ENCODE measurements at places on chromosomes 12 and 14. TPM values are rescaled to one million over a fixed set of nuclear protein-coding genes. Genes with fewer than 3 reads are reported as not detected.

Gene HOXC4
- total RNA-seq: not detected

Gene KRT74
- total RNA-seq: not detected

Gene IFI27
- 126 TPM for total RNA-seq

Gene SPIC
- not detected for total RNA-seq

Gene RNF31
- 66.5 TPM for total RNA-seq

Gene ACVRL1
- total RNA-seq: 404 TPM

Gene NINJ2
- total RNA-seq: 1.4 TPM

Gene RBM25
- total RNA-seq: 87.0 TPM

Gene USP44
- 3.1 TPM for total RNA-seq

Gene KIF21A
- 10.1 TPM for total RNA-seq

Gene RND1
- 4.0 TPM for total RNA-seq

Gene SLC6A15
- total RNA-seq: 0.24 TPM

DNA sequence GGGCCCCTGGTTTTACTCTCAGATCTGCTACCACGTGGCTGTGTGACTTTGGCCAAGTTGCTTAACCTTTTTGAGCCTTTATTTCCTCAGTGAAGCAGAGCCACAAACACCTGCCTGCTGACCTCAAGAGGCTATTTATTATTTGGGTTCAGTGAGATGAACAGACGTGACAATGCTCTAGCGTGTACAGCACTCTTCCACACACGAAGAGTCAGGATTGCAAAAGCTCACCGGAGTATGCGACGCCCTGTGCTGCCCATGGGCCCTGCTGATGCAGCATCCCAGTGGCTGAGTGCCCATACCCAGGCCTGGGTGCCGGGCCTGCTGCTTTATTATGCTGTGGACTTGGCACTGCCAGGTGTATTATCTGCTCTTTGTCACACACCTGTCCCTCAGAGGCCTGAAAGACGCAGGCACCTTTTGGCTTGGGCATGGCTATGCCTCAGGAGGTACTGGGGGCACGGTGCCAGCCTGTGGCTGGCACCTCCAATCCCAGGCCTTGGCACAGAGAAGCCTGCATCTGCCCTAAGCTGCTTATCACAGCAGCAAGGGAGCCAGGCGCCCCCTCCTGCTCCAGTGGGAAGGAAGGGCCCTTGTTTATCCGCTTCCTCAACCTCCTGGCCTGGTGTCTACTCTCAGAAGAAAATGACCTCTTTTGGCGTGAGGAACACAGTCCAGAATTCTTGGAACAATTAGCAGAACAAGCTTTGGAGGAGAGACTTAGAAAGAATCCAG is 22.3 kb upstream of the TC2N start:
- H3K4me1 ChIP-seq: no peaks in the 10 kb centered on the region
- DNase-seq: peak; percentile 32
- H3K4me3 ChIP-seq: no peak overlapping the region
- H3K27ac ChIP-seq: no peak overlapping the region
- H3K27me3 ChIP-seq: no peaks in the 10 kb centered on the region

GRCh38 chr12:76927170-76927784 is 48.5 kb upstream of the CSRP2 start:
- H3K27ac ChIP-seq: no peak overlapping the region
- H3K4me1 ChIP-seq: no peaks in the 10 kb centered on the region
- H3K36me3 ChIP-seq: no peaks in the 10 kb centered on the region
- H3K27me3 ChIP-seq: no peaks in the 10 kb centered on the region
- no peak overlapping the region for H3K4me3 ChIP-seq

- no peaks in the 10 kb centered on the region for H3K4me1 ChIP-seq
- no peak overlapping the region for H3K4me3 ChIP-seq
- no peaks in the 10 kb centered on the region for H3K36me3 ChIP-seq
- no peak for DNase-seq
These were observed 33.9 kb downstream of the FOXN3 start for GRCh38 chr14:89382901-89383845.

DNA sequence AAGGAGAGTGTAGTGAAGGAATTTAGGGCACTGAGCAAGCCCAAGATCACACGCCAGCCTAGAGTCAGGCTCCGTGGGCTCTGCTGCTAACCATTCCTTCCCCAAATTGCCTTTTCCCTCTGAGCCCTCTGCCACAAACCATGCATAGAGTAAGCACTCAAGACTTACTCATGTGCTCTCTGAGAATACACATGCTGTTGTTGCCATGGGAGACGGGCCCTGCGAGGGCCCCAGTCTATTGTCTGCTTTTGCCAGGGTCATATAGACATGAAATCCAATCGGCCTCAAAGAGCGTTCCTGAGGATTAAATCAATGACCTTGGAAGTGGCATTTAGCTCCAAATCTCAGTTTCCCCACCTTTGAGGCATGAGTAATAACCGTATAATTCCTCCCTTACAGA is 48.7 kb upstream of the WSCD2 start:
- H3K27ac ChIP-seq: no peak overlapping the region
- DNase-seq: no peak
- no peaks in the 10 kb centered on the region for H3K36me3 ChIP-seq

DNA sequence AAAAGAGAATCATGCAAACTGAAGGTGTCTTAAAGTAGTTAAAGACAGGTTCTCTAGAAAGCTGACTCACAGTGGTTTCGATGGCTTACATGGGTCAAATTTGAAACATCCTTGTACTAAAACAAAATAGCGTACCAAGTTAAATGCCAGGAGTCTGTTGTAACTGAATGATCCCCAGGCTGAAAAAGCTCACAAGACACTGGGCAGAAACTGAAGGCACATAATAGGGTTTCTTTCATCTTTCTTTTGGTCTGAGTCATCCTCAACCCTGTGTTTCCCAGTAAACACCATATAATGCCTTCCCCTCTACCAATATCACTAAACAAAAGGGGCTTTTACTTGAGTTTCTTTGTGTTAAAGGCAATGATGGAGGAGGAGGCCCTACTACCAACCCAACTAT is 12.8 kb downstream of the ZFYVE1 start:
- no peaks in the 10 kb centered on the region for H3K4me1 ChIP-seq
- no peaks in the 10 kb centered on the region for H3K36me3 ChIP-seq
- no peaks in the 10 kb centered on the region for H3K27me3 ChIP-seq
- no peak overlapping the region for H3K4me3 ChIP-seq
- DNase-seq: no peak

GRCh38 chr12:92574911-92575570 is 127.7 kb upstream of the PLEKHG7 start:
- no peaks in the 10 kb centered on the region for H3K4me1 ChIP-seq
- no peak overlapping the region for H3K4me3 ChIP-seq
- H3K27me3 ChIP-seq: no peaks in the 10 kb centered on the region
- no peak for DNase-seq

DNA sequence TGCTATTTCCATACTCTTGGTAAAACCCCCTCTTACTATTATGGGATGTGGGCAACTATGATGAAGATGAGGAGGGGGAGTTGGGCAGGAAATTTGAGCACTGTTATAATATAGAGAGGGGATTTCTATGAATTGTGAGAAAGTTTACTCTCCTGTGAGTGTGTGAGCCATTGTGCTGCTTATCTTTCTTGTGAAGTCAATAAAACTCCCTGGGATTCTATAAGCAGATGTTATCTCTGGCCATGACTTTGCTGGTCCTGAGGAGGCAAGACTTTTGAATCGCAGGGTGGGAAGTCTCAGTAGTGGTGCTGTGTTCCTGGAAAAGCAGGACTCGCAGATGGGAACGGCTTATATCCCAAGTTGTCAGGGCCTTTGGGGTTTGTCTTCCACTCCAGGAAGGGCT is 62.2 kb downstream of the EMP1 start:
- peaks cover 17% of the 10 kb centered on the region for H3K4me1 ChIP-seq
- no peak overlapping the region for H3K4me3 ChIP-seq
- DNase-seq: no peak

GRCh38 chr14:56482310-56482911 is 97.2 kb upstream of the TMEM260 start:
- no peaks in the 10 kb centered on the region for H3K36me3 ChIP-seq
- H3K27me3 ChIP-seq: peaks cover 2% of the 10 kb centered on the region
- H3K4me1 ChIP-seq: no peaks in the 10 kb centered on the region
- peak; percentile 16 for DNase-seq
- no peak overlapping the region for H3K4me3 ChIP-seq

- no peak overlapping the region for H3K4me3 ChIP-seq
- no peaks in the 10 kb centered on the region for H3K4me1 ChIP-seq
- H3K36me3 ChIP-seq: no peaks in the 10 kb centered on the region
- no peak overlapping the region for H3K27ac ChIP-seq
These were observed 62.9 kb downstream of the CCDC91 start for GRCh38 chr12:28253161-28253641.

DNA sequence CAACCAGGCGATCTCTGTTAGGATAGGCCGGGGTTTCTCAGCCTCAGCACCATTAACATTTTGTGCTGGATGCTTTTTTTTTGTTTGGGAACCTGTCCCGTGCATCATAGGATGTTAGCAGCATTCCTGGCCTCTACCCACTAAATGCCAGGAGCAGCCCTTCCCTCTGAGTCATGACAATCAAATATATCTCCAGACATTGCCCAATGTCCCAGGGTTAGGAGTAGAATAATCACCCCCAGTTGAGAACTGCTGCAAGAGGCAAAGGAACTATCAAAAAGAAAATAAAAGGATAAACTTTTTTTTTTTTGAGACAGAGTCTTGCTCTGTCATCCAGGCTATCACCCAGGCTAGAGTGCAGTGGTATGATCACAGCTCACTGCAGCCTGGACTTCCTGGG is 76.0 kb downstream of the ACACB start:
- no peak for DNase-seq
- H3K4me3 ChIP-seq: no peak overlapping the region
- no peaks in the 10 kb centered on the region for H3K27me3 ChIP-seq
- H3K27ac ChIP-seq: no peak overlapping the region
- no peaks in the 10 kb centered on the region for H3K36me3 ChIP-seq

DNA sequence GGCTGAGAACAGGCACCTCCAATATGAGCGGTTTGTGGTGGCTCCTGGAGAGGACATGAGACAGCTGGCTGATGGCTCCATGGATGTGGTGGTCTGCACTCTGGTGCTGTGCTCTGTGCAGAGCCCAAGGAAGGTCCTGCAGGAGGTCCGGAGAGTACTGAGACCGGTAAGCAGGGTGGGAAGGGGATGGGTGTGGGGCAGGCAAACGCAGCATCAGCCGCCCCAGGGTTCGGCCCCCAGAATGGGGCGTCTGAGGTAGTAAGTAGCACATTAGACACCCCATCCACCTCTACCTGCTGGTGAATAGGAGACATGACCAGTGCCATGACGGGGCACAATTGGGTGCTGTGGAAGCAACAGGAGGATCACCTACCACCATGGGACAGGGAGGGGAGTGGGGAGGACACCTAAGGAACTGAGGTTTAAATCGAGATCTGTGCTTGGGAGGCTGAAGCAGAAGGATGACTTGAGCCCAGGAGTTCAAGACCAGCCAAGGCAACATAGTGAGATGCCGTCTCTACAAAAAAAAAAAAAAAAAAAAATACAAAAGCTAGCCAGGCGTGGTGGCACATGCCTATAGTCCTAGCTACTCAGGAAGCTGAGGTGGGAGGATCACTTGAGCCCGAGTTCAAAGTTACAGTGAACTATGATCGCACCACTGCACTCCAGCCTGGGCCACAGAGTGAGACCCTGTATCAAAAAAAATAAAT is 25.5 kb downstream of the ITGA7 start:
- H3K27ac ChIP-seq: no peak overlapping the region
- no peaks in the 10 kb centered on the region for H3K4me1 ChIP-seq
- no peak overlapping the region for H3K4me3 ChIP-seq
- DNase-seq: no peak

DNA sequence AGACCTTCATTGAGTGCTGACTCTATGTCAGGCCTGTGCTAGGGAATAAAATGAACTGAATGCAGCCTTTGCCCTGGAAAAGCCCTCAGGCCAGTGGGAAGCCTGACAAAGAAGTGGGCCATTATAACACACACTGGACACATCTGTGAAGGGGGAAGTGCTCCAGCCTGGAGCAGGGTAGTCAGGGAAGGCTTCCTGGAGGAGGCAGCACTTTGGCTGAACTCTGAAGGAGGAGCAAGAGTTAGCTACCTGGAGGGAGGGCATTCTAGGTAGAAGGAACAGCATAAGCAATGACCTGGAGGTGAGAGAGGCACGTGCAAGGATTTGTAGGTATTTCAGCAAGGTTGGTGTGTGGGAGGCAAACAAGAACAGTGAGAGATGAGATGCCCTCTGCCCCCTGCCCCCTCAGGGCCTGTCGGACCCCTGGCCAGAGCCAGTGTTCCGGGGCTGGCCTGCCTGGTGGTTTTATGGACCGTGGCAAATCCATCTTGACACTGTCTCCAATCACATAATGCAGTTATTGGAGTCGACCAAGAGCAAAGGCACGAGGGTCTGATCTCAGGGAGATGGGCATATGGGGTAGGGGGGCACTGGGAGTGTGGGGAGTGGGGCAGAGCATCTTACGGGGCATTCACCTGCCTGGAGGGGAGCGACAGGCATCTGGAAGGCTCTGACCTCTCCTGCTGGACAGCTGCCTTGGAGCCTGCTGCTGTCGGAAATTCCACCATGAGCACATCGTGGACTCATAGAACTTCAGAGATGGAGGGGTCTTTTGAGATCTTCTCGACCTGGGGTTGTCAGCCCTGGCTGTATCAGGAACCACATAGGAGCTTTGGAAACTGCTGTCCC is 2.7 kb upstream of the FAM222A start:
- peaks cover 17% of the 10 kb centered on the region for H3K27me3 ChIP-seq
- no peak overlapping the region for H3K4me3 ChIP-seq
- H3K4me1 ChIP-seq: no peaks in the 10 kb centered on the region
- no peaks in the 10 kb centered on the region for H3K36me3 ChIP-seq
- no peak overlapping the region for H3K27ac ChIP-seq

GRCh38 chr14:49051328-49052060 is 534.7 kb downstream of the RPS29 start:
- no peaks in the 10 kb centered on the region for H3K27me3 ChIP-seq
- no peak for DNase-seq
- H3K36me3 ChIP-seq: no peaks in the 10 kb centered on the region
- no peak overlapping the region for H3K27ac ChIP-seq

DNA sequence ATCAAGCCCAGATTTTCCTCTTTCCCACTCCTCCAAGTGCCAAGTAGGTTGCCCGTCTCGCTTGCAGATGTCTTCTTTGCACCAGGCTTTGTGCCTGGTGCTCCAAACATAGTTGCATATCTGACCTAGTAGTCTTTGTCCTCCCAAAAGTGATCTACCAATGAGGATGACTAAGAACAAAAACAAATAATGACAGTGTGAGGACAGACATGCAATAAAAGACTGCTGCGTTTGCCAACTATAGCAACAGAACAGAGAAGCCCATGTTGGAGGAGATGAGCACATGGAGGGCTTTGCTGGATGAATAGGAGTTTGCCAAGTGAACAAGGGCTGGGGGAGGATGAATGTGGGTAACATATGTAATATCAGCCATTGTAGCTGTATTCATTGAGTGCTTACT is 15.6 kb downstream of the DTX1 start:
- H3K27me3 ChIP-seq: no peaks in the 10 kb centered on the region
- H3K27ac ChIP-seq: no peak overlapping the region
- H3K4me1 ChIP-seq: no peaks in the 10 kb centered on the region
- no peak for DNase-seq
- H3K4me3 ChIP-seq: no peak overlapping the region
